ENCODE measurements at places on chromosomes 5 and 9. TPM values are rescaled to one million over a fixed set of nuclear protein-coding genes. Genes with fewer than 3 reads are reported as not detected.

C1QTNF3 gene
- total RNA-seq, result not detected

EIF4E1B gene
- not detected for total RNA-seq

CD74 gene
- 0.09 TPM for total RNA-seq

PCDHGA1 gene
- total RNA-seq, result 0.34 TPM

GFI1B gene
- total RNA-seq, result not detected

ACSL6 gene
- not detected for total RNA-seq

MEGF10 gene
- total RNA-seq, result not detected

AQP7 gene
- 0.24 TPM for total RNA-seq

WNK2 gene
- 6.1 TPM for total RNA-seq

SLC22A4 gene
- 3.9 TPM for total RNA-seq

ADAMTS13 gene
- total RNA-seq, result 0.36 TPM

UBQLN1 gene
- 128 TPM for total RNA-seq

GADD45G gene
- total RNA-seq, result 0.33 TPM

ALDH1A1 gene
- total RNA-seq, result 4,899 TPM

Data from A549 treated with CpdA at 1 μM for 4 hours (cell line).